ENCODE measurements at places on chromosomes 1 and 21.

DNA sequence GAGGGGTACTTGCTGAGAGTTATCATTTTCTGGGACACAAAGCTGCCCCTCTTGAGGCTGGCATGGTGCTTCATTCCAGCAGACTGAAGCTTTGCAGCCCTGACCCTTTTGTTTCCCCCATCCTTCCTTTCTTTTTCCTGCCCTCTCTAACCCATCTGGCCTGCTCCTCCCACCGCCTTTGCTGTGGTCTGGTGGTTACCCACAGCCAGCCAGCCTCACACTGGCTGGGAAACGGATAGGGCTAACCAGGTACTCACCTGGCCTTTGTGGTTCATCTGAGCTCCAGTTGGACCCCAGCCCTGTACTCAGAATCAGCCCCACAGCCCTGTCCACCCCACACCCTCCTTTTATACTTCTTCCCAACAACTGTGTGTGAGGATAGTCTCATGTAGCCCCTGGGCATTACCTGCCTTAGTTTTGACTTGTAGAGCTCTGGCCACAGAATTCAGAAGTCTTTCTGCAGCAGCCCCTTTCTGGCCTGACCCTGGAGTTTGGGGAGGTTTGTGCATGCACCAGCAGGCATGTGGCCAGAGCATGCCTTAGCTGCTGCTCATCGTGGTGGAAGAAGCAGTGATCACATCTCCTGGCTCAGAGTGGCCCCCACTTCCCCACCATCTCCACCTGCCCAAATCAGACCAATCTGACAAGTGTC, 138.0 kb downstream of the TRABD2B start:
- H3K4me1 ChIP-seq, result peaks cover 2% of the 10 kb centered on the region
- no peak for DNase-seq
- peak overlapping the region; percentile 32 for H3K27ac ChIP-seq

- peaks cover 4% of the 10 kb centered on the region for H3K4me1 ChIP-seq
- no peaks in the 10 kb centered on the region for H3K36me3 ChIP-seq
- peak overlapping the region; percentile 25 for H3K4me3 ChIP-seq
- H3K27me3 ChIP-seq, result peaks cover 43% of the 10 kb centered on the region
These were observed 6.4 kb downstream of the GABRD start for GRCh38 chr1:2025491-2025981.

GRCh38 chr1:181038399-181038873, 4.7 kb downstream of the MR1 start:
- peak; percentile 68 for DNase-seq
- H3K4me1 ChIP-seq, result peaks cover 55% of the 10 kb centered on the region
- H3K36me3 ChIP-seq, result peaks cover 26% of the 10 kb centered on the region
- peak overlapping the region; percentile 36 for H3K27ac ChIP-seq

DNA sequence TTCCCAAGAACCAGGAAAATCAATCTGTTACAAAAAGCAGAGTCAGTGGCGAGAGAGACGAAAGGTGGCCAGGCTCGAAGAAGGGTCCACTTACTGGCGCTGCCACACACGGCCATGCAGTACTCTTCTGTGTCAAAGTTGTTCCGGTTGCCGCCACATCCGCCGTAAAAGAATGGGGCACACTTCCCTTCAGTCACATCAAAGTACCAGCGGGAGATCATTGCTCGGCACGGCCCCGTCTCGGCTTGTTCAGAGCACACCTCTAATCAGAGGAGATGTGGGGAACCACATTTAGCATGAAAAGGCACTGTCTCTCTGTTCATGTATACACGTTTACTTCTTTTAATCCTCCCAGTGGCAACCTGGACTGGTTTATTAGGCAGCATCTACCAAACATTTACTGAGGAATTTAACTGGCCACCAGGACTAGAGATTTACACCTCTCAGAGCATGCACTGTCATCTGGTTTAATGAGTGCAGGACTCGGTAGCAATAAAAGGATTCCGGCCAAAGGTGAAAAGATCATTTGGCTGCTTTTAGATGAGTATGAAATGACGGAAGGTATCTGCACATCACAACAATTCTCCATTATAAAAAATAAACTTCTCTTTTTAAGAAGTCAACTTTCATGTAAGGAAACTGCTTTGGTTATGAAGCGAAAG, 170.5 kb downstream of the APP start:
- no peaks in the 10 kb centered on the region for H3K4me1 ChIP-seq
- peak overlapping the region; percentile 36 for H3K4me3 ChIP-seq
- no peaks in the 10 kb centered on the region for H3K27me3 ChIP-seq
- no peak for DNase-seq

DNA sequence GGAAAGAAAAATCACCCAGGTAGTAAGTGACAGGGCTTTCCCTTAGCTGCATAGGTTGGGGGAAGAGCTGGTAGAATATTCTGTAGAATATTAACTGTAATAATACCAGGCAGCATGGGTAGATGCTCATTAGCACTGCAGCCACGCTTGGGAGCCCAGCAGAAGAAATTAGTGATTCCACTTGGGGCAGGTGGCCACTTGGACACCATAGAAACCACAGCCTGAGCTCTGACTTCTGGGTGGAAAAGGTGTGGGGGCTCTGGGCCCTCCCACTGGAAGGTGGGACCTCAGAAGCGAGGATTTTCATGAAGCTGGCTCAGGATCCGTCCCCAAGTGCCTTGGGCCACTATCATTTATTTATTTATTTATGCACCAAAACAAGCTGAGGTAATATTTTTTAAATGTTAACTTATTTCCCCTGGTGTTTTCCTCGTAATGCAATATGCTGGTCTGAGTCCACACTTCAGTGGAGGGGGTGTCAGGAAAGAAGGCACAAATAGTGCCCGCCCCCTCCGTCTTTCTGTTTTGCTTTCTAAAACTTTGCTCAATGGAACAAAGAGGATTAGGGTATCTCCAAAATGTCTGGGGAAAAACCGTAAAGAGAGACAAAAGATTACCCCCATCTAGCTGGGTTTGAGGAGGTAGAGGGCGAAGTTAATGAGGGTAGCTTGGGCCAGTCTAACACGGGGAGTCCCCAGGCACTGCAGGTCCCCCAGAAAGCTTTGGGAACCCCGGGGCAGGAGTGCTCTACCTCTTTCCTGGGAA, 75.2 kb upstream of the GADD45A start:
- peaks cover 5% of the 10 kb centered on the region for H3K4me1 ChIP-seq
- DNase-seq, result no peak

DNA sequence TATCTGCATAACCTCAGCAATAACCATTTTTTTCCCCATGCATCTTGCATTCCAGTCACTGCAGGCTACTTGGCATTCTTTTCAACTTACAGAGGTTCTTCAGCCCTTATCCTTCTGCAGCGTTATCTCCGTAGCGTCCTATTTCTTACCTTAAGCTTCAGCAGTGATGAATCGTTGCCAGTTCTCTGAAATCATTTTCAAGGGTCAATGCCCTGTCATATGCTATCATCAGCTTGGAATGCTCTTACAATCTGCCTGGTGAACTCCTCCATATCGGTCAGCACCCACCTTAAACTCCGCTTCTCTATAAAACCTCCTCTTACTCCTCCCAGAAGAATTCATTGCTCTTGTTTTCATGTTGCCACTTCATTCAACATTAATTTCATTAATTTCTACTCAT, 105.1 kb upstream of the DPH5 start:
- no peaks in the 10 kb centered on the region for H3K36me3 ChIP-seq
- peaks cover 45% of the 10 kb centered on the region for H3K4me1 ChIP-seq
- DNase-seq, result no peak
- H3K27ac ChIP-seq, result no peak overlapping the region
- no peaks in the 10 kb centered on the region for H3K27me3 ChIP-seq

- H3K4me1 ChIP-seq, result no peaks in the 10 kb centered on the region
- no peaks in the 10 kb centered on the region for H3K27me3 ChIP-seq
- no peak overlapping the region for H3K4me3 ChIP-seq
- DNase-seq, result no peak
- no peak overlapping the region for H3K27ac ChIP-seq
These were observed 10.0 kb downstream of the ECHDC2 start for GRCh38 chr1:52911541-52911940.

DNA sequence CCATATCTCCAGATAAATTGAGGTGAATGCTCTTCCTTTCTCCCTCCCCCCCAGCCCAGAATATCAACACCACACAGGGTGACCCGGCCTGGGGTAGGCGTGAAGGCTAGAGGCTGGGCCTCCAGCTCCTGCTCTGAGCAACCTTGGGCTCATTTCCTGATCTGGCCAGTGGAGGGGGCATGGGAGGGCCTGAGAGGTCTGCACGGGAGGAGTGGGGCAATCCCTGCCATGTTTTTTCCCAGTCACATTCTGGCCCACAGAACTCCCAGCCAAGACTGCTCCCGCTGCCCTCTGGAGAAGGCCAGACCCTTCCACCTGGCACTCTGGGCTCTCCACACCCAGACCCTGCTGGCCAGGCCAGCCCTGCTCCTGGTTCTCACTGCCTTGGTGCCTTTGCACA, 3.9 kb downstream of the CLDN19 start:
- H3K27me3 ChIP-seq, result no peaks in the 10 kb centered on the region
- H3K36me3 ChIP-seq, result peaks cover 6% of the 10 kb centered on the region
- peaks cover 1% of the 10 kb centered on the region for H3K4me1 ChIP-seq
- no peak for DNase-seq
- no peak overlapping the region for H3K4me3 ChIP-seq

DNA sequence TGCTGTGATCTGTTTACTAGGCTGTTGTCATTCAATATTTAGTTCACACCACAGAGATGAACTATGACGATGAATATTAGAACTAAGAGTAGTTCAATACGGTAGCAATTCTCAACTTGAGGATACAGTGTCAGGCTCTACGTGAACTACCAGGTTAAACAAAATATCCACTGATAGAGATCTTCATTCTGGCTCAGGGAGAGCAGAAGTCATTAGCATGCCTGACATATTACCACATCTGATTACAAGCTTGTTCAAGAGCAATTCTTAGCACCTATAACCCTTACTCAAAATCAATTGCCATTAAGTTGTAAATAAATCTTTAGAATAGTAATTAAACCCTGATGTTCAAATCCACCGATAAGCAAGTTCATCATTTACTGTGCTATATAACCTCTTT, 207.2 kb downstream of the CHRM3 start:
- no peak for DNase-seq
- no peaks in the 10 kb centered on the region for H3K36me3 ChIP-seq
- no peak overlapping the region for H3K4me3 ChIP-seq
- no peak overlapping the region for H3K27ac ChIP-seq

GRCh38 chr1:99544328-99544727, 101.6 kb upstream of the PALMD start:
- no peak for DNase-seq
- H3K27me3 ChIP-seq, result peaks cover 9% of the 10 kb centered on the region
- no peak overlapping the region for H3K4me3 ChIP-seq

DNA sequence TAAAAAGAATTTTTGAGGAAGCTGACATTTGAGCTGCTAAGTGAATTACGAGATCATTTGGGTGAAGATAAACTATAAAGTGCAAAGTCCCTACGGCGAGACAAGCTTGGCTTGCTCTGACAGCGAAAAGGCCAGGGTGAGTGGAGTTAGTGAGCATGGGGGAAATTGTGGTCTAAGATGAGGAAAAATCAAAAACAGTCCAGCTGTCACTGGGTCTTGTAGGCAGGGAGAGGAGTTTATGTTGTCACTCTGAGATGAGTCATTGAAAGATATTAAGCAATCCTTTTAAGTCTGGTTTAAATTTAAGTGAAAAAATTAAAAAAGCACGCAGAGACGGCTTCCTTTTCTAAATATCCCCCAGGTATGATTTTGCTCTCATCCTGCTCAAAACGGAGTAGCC, 601.9 kb downstream of the MRPL39 start:
- H3K27ac ChIP-seq, result no peak overlapping the region
- H3K4me1 ChIP-seq, result no peaks in the 10 kb centered on the region
- no peak overlapping the region for H3K4me3 ChIP-seq
- no peaks in the 10 kb centered on the region for H3K27me3 ChIP-seq
- H3K36me3 ChIP-seq, result no peaks in the 10 kb centered on the region

DNA sequence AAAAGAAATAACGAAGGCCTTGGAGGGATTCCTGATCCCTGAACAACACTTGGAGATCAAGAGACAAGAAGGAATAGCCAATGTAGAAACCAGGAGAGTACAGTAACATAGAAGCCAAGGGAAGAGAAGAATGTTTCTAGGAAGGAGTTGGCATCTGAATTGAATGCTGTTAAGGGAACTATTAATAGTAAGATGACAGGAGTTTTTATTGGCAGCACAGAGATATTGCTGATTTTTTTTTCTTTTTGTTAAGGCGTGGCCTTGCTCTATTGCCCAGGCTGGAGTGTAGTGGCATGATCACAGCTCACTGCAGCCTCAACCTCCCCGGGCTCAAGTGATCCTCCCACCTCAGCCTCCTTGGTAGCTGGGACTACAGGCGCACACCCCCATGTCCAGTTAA, 9.6 kb upstream of the SFT2D2 start:
- H3K36me3 ChIP-seq, result peaks cover 4% of the 10 kb centered on the region
- H3K27ac ChIP-seq, result no peak overlapping the region
- peaks cover 4% of the 10 kb centered on the region for H3K27me3 ChIP-seq
- H3K4me3 ChIP-seq, result no peak overlapping the region
- no peak for DNase-seq

DNA sequence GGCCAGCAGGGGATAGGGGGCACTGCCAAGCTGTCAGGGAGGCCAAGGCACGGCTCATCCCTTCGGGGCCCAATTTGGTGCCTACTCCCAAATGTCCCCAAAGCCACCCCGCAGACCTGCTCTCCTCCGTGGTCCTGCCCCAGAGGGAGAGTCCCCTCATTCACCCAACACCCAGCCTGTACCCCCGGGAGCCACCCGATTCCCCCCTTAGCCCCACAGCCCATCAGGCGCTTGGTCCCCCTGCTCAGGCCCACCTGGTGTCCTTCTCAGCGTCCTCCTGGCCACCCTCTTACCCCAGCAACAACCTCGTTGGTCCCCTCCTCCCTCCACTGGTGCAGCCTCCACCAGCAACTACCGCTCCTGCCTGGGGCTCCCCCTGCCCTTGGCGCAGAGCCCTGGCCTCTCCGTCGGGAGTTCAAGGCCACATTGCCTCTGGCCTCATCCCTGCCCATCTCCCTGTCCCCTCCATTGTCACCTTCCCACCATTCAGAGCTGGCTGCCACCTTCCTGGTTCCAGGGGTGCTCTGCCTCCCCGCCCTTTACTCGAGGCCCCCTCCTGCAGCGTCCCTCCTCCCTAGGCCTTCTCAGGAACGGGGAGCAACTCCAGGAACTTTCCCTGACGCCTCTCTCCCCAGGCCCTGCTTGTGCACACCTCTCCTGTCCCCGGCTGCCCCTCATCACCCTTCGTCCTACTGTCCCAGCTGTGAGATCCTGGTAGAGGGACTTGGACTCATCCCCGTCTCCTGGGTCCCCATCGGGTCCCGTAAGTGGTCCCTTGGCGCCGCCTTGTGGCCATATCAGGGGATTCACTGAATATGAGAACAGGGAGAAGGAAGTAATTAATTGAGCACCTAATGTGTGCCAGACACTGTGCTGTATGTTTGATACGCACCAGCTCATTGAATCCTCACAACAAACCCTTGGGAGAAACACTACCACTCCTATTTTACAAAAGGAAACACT, 73.9 kb downstream of the RAP1GAP start:
- H3K27me3 ChIP-seq, result peaks cover 99% of the 10 kb centered on the region
- peaks cover 4% of the 10 kb centered on the region for H3K4me1 ChIP-seq
- no peak overlapping the region for H3K27ac ChIP-seq
